Right renal pelvis (tissue), 4 donors: ENCODE measurements at places on chromosomes 5 and 9.

DNA sequence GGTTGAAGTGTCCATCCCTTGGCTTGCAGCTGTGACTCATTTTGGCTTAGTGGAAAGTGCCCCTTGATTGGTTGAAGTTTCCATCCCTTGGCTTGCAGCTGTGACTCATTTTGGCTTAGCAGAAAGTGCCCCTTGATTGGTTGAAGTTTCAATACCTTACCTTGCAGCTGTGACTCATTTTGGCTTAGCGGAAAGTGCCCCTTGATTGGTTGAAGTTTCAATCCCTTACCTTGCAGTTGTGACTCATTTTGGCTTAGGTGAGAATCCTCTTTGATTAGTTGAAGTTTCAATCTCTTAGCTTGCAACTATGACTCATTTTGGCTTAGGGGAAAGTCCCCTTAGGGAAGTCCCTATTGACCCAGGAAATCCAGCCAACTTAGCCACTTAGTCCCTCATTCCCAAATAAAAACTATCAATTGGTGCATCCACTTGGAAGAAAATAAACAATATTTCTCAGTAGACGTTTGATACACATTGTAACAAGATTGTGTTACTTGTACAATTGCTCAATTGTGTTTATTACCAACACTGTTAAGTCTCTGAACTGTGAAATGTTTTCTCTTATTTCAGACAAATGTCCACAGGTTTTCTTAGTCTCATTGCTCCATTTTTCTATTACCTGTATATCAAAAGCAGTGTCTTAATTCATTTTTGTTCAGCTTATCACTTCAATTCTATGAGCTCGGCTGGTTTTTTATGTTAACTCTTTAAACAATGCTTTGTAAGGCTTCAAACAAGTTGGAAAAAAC is 2308.8 kb upstream of the ACO1 start:
- DNase-seq, result no peak

- DNase-seq, result no peak
These were observed 42.6 kb upstream of the APC start for GRCh38 chr5:112694853-112695709.

GRCh38 chr5:118551716-118552115 is 436.6 kb downstream of the DTWD2 start:
- DNase-seq, result no peak

DNA sequence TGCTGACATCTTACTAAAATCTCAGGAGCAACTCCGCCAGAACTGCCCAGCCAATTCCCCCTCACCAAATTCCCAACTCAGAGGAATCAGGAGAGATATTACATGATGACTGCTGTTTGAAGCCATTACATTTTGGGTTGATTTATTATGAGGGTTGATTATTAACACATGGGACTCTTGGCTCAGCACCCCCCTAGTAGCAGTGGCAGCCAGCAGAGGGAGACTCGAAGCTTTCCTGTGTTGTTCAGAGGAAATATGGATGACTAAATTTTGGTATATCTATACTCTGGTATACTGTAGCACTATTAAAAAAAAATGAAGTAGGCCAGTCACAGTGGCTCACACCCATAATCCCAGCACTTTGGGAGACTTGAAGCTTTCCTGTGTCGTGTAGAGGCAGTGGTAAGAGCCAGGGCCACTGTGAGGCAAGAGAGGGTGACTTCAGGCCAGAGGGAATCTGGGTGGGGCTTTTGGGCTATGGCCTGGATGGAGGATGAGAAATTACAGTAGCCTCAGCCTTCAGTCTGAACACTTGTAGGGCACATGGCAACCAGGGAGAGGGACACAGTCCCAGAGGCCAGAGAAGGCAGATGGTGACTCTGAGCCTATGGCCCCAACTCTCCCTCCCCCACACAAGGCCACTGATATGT is 111.4 kb downstream of the LHX2 start:
- DNase-seq, result no peak

DNA sequence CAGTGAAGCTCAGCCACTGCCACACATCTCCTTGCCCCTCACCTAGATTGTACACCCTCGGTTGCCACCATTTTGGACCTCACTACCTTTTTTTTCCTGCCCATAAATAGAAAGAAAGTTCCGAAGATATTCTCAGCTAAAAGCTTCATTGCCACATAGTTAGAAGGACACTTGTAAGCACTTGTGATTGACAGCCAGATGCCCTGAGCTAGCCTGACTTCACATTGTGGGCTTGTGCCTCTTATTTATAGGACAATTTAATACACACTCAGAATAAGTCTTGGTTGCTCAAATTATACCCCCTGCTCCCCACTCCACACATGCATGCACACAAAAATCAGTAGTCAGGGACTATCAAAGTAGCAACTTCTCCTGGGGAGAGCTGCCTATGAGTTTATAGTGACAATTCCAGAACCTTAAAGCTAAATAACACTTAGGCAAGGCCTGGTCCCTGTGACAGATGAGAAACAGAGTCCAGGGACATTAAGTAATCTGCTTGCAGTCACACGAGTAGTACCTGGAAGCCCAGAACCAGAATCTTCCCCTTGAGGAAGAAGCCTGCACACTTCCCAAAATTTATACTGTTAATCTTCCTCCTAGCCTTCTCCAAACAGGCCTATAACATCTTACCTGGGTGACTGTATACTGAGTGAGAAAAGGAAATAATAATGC is 184.8 kb downstream of the BRINP1 start:
- DNase-seq, result no peak

DNA sequence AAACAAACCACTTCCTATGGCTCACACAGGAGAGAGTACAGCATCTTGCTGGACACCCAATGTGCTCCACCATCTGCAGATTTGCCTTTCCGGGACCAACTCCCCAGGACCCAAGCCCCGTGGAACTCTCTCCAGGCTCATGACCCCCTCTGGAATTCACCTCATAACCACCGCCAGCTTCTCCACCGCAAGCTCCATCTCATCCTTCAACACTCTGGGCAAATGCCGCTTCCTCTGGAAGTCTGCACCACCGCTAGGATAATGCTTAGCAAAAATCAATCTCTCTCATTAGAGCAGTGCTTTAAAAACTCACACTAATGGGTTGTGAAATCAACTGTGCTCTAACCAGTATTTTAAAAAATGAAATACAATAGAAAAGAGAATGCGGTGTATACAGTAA is 150.0 kb downstream of the COL23A1 start:
- DNase-seq, result no peak

- no peak for DNase-seq
These were observed 764 bp upstream of the VDAC1 start for GRCh38 chr5:134005417-134006061.

- no peak for DNase-seq
These were observed 191.0 kb upstream of the KIF2A start for GRCh38 chr5:62115014-62115413.

GRCh38 chr5:150129813-150130492 is 25.7 kb downstream of the PDGFRB start:
- DNase-seq, result no peak

- DNase-seq, result no peak
These were observed 1.3 kb upstream of the LPCAT1 start for GRCh38 chr5:1524799-1525623.

- DNase-seq, result no peak
These were observed 2.3 kb downstream of the LCN2 start for GRCh38 chr9:128151309-128152132.

DNA sequence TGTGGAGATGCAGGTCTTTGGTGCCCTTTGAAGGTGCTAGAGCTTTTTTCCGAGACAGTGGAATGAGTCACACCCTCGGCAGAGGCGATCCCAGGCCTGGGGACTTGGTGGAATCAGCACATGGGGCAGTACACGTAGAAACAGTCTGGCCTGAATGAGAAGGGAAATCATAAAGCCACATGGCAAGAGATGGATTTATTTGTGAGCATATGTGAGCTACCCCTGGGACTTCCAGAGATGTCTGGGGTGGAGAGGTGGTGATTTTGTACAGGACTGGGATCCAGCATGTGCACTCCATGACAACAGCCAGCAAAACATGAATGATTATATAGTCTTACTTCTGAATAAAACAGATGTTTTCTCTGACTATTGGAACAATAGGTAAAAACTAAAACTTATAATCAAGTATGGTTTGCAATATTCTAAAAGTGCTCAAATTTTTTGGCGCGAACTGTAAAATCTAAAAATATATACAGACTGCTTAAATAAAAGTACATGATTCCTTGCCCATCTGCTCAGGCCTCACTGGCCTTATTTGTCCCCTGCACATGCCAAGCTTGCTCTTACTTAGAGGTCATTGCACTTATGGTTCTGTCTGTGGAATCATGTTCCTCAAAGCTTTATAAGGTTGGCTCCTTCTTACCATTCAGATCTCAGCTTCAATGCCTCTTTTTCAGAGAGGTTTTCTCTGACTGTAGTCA is 54.7 kb upstream of the SMARCA2 start:
- DNase-seq, result no peak

DNA sequence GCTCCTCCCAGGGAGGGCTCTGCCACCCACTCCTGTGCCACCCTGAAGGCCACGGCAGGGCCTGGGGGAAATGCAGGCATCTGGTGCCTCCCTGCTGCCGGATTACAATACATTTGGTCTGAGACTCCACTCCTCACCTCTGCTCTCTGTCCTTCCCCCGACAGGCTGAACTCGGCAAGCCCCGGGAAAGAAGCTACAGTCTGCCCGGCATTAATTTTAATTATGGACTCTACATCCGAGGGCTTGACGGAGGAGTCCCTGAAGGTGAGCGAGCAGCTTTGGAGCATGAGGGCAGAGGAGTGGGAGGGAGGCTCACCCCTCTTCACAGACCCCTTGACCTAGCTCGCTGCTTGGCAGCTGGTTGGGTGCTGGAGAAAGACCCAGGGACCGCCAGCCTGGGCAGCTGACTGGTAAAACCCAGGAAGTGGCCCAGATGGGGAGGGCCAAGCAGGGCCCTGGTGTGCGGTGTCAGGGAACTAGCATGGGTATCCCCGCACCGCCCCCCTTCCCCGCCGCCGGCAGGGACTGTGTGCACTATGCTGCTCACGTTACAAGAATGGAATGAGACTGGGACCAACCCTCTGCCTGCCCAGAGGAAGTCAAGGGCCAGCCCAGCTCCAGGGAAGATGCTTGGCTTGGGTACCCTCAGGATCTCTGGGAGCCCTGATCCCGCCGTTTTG is 83.7 kb upstream of the BARHL1 start:
- DNase-seq, result no peak

DNA sequence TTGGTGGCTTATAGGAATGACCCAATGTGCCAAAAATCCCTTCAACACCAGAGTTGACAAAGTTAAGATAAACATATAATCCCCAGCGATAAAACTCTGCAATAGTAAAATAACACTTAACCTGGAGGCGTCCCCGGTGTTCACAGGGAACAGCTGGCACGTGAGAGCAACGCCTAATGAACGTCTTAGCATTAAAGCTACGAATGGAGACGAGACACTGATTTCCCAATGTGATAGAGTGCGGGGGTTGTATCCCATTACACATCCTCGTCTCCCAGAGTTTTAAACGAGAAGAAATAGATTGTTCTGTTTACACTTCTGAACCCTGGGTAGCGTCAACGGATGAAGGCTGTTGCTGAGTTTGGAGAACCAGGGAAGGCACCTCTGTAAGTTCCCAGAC is 57.6 kb downstream of the PTCH1 start:
- DNase-seq, result no peak

GRCh38 chr9:108297073-108297472 is 558.7 kb downstream of the ACTL7B start:
- no peak for DNase-seq
